Foreskin keratinocyte (primary cell): ENCODE measurements at places on chromosomes 3 and 15.

GRCh38 chr3:118943597-118943996, 91.0 kb downstream of the IGSF11 start:
- DNase-seq = no peak

- DNase-seq = peak; percentile 51
Measured at GRCh38 chr3:15899388-15899787, 101.6 kb upstream of the ANKRD28 start.

- peak; percentile 26 for DNase-seq
Measured at GRCh38 chr3:112579697-112580096, 17.9 kb downstream of the SLC35A5 start.

- peak; percentile 83 for DNase-seq
Measured at GRCh38 chr15:63331456-63331855, 50.2 kb downstream of the CA12 start.

GRCh38 chr3:126414406-126414805, 19.7 kb downstream of the CFAP100 start:
- no peak for DNase-seq

DNA sequence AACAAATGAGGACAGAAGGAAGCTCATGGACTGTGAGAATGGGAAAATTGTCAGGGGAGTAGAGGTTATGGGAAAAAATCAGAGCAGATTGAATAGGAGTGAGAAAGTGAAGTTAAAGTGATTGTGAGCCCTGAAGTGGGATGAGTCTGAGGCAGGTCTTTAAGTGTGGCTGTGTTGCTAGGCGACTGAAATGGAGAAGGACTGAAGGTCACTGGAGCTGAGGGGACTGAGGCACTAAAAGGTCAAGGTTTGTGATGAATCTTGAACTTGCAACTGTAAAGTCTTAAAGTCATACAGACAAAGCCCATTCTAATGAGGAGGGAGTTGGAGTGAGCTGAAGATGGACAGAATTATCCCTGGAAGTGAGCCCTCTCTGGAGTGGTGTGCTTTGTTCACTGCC, 518.9 kb downstream of the TUSC7 start:
- DNase-seq = no peak

- no peak for DNase-seq
Measured at GRCh38 chr3:133455281-133455680, 55.4 kb downstream of the BFSP2 start.

DNA sequence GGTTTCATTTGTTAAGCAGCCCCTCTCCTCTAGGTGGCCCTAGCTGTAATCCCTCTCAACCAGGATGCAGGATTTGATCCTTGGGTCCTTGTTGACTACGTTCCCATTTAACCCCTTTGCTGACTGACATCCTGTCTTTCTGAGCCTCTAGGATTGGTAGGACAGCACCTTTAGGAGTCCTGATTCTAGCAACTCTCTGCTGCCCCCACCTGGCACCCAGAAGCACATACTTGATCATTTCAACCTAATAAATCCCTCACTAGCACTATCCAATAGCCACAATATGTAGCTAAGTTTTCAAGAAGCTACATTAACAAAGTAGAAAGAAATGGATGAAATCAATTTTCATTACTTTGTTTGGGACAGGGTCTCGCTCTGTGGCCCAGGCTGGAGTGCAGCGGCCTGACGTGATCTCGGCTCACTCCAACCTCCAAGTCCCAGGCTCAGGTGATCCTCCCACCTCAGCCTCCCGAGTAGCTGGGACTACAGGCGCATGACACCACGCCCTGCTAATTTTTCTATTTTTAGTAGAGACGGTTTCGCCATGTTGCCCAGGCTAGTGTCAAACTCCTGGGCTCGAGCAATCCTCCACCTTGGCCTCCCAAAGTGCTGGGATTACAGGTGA, 28.3 kb downstream of the RSL24D1 start:
- DNase-seq = peak; percentile 21

DNA sequence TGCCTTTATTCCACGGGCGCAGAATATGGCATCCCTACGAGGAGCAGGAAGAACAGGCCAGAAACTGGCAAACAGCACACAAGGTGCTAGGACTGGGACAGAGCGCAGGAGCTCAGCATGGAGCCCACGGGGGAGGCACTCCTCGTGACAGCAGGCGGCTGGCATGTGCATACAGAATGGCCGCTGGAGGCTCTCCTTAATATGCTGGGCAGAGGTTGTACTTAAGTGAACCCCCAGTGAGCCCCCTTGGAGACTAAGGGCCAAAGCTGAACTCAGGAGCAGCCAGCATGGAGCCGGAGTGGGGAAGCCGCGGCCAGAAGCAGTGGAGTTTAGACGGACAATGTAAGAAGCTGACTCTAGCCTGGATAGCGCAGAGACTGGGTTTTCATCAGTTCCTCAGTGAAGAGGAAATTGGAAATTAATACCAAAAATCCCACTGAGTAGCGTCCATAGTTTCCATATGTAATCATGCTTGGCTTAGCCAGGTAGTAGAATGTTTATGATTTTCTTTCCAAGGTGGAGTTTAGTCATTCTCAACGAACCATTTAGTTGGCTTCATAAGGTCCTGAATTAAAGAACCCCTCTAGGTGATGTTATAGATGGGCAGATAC, 69.4 kb downstream of the EPHB3 start:
- DNase-seq = no peak

DNA sequence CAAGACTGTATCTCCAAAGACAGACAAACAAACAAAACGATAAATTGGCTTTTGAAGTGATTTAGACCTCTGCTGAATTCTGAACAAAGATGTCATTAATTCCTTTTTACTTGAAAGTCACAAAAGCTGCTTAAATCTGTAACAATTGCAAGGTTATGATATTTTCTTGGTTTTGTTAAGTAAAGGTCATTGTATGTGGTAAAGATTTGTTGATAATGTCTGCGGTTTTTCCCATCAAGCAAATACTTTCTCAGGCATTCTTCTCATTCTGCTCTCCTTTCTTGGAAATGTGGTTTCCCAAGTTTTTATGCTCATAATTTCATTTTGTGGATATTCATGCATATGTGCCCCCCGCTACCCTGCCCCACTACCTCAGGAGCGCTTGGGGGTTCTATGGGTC, 116.5 kb downstream of the SLMAP start:
- no peak for DNase-seq

- DNase-seq = no peak
Measured at GRCh38 chr15:22887157-22887951, 48.9 kb downstream of the NIPA2 start.

GRCh38 chr15:100879061-100879463, 569 bp upstream of the ALDH1A3 start:
- no peak for DNase-seq

DNA sequence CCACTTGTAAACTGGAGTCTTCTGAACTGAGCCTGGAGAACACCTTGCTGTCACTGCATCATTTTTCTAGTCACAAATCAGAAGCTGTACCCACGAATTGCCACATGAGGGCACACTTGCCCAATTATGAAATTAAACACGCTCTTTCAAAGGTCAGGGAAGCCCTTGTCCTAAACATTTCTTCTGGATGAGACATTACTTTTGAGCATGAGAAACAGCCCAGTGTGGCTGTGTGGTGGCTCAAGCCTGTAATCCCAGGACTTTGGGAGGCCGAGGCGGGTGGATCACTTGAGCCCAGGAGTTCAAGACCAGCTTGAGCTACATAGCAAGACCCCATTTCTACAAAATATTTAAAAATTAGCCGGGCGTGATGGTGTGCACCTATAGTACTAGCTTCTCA, 27.5 kb upstream of the CFAP161 start:
- DNase-seq = no peak

DNA sequence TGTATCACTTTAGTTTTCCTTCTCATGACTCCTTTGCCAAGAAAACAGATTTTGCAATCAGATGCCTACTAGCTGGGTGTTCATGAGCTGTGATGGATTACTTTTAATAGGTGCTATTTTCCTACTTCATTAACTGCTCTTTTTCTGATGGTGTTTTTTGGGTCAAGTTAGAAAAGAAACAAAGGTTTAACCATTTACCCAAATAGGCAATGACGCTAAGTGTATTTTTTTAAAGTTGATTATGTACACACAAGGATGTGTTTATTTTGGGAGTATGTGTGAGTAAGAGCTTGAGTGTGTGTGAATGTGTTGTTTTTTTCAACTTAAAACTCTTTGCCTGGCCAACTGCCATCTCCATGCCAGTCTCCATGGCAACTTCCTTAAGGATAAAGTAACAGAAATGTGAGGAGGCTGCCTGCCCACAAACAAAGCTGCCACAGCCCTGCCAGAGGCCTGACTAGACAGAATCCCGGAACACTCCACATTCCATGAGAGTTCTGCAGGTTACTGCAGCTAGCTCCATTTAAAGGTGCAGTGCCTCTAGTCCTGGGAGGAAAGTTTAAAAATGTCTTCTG, 215.6 kb upstream of the RBMS3 start:
- DNase-seq = peak; percentile 99

GRCh38 chr15:86854176-86854575, 774.5 kb downstream of the AGBL1 start:
- DNase-seq = no peak

DNA sequence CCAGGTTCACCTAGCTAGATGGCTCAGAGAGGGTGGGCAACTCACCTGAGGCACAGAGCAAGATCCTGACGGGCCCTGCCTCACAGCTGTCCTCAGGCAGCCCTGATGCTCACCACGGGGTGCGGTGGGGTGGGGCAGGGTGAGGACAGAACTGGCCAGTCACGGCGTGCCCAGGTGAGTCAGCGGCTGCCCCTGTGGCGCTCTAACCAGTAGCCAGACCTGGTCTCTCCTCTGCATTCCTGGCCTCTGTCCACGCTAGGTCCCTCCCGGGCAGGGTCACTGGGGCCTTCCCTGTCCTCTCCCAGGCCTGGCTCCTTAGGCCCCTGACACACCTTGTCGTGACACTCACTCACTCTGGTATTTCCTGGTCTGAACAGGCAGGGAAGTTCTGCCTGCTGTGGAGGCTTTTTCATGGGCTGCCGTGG, 901 bp downstream of the ALS2CL start:
- DNase-seq = peak; percentile 80

- DNase-seq = no peak
Measured at GRCh38 chr3:23442598-23443383, 239.7 kb downstream of the UBE2E2 start.

DNA sequence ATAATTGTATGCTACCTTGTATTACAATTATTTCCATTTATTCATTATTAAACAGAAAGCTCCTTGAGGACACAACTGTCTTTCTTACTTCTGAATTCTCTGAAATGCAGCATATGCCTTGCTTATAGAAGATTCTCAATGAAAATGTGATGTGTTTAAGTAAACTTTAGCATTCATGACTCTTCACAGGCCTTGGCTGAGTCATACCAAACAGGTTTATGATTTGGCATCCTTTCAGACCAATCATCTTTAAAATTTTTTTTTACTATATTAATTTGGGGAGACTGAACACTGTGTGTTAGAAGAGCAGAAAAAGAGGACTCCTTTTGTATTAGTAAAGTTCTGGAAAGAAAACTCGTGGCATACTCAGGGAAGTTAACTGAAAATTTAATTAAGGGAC, 6.4 kb upstream of the GALK2 start:
- peak; percentile 34 for DNase-seq

DNA sequence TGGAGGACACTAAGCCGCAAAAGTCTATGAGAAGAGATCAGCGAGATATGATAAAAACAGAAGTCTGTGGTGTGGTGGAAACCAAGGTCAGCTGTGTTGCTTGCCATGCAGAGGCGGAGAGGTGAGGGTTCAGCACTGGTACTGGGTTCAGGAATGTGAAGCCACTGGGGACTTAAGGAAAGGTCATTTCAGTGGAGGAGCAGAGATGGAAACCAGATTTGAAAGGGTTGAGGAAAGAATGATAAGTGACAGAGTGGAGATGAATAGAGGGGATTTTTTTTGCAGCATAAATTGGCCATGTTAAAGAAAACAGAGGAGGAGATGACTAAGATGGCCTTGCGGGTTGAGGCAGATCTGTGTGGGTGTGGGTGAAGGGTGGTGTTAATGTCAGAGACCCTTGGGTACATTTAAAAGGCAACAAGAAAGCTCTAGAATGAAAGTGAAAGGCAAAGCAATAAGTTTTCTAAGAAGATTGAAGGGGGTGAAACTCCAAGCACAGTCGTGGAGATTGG, 265.5 kb downstream of the ADAMTSL3 start:
- DNase-seq = no peak
